ENCODE measurements at places on chromosomes 2 and 18.

- no peak for DNase-seq
Observed at GRCh38 chr2:234136461-234136860, 86.0 kb downstream of the SPP2 start.

DNA sequence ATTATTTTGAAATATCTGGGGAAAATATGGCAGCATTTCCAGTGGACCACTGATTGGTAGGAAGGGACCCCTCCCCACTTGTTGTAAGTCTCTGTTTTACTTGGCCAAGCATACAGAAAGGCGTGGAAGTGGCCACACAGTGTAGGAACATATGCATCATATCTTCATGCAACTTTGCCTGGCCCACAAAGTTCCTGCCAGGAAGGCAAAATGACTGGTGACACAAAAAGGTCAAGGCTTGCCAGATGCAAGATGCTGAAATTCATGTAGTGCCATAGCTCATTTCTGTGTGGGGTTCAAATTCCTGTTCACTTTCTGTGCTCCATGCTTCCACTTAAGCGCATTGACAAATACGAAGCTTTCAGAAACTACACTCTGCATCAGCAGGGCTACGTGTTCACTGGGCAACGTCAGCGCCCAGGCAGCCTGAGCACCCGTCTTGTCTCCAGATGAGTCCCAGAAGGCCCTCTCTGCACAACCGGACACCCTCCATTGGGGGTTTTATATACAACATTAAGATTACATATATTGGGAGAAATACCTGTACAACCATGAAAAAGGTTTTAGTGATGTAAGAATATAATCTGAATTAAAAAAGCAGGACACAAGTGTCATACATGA is 3.6 kb downstream of the DYNC2LI1 start:
- DNase-seq: no peak

GRCh38 chr2:127191331-127192219 is 28.5 kb downstream of the CYP27C1 start:
- no peak for DNase-seq

DNA sequence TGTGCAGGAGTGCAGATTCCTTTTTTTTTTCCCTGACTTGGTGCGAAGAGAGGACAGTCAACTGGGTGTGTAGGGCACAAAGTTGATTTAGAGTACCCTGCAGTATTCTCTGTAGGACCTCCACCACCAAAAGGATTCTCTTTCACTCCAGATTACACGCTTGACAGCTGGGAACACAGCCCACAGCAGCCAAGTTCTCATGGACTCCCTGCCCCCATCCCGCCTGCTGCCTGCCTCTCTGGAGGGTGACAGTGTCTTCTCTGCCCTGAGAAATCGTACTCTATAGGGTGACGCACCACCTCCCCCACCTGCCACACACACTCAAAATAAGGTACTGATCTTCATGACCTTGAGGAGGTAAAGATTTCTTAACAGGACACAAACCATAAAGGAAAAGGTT is 26.6 kb upstream of the IHH start:
- DNase-seq: no peak

DNA sequence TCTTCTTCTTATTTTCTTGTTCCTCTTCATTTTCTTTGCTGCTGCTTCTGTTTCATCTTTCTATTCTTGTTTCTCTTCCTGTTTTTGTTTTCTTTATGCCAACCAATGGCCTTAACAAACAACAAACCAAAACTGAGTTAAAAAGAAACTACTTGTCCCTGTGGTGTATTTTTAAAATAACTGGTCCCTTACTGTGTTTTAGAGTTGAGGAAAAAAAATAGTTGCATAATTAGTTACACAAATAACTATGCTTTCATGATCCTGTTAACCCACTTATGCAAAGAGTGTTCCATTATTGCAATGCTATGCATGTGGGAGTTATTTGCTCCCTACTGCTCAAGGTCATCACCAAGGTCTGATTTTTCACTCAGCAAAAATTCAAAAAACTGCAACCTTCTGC is 39.5 kb upstream of the IMP4 start:
- no peak for DNase-seq

DNA sequence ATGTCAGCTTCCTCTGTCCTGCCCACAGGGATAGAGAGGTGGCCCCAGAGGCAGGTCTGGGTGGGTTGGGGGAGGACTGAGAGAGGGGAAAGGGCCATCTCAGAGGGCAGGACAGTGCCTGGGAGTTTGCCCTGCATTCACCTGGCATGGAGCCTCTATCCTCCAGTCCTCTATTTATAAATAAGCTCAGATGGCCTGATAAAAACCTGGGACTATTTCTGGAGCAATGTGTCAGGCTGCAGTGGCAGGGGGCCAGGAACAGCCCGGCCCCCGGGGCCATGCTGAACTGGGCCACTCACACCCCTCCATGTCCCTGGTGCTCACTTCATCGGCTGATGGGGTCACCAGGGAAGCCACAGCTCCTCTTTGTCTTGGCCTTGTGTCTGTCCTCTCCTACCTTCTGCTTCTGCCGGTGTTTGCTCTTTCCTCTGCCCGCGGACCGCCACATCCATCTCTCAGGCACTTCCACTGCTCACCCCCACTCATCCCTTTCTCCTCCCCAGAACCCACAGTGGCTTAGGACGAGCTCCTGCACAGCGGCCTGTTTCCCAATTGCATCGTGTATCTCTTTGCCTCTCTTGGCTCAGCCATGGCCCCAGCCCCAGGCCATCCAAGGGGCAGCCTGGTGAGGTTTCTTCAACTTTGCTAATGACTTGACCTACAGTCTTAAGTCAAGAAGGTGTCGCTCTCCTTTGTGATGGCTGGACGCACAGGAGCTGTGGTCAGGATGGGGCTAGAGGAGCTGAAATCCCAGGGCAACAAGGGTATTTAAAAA is 38.8 kb downstream of the SCTR start:
- no peak for DNase-seq

GRCh38 chr2:218086478-218086877 is 17.4 kb downstream of the RUFY4 start:
- no peak for DNase-seq

GRCh38 chr18:58348951-58349350 is 279.9 kb downstream of the ALPK2 start:
- DNase-seq: no peak

DNA sequence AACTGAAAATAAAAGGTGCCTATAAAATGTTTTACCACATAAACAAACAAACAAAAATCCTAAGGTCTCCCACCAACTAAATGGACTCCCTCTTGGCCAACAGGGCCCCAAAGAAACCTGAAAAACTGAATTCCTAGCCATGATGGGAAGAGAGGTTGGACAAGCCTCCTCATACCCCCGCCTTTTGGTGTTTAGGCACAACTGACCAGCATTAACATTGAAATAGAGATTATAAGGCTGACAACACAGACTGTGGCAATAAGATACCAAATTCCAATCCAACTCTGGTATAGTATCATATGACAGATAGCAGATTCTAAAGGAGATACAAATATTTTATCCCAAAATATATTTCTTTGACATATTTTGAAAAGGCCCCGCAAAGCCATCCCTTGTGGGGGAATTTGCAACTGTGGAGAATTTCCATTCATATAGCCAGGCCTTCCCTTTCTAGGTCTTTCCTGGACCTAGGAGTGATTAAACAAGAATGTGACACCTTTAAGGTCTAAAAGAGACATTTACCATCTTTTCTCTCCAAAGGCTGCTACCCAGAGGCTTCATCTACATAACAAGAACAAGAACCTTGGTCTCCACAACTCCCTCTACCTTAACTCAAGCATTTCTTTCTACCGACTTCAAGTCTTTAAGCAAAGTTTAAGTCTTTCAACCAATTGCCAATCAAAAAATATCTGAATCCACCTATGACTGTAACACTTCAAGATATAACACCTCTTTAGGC is 80.0 kb downstream of the CHN1 start:
- DNase-seq: no peak

DNA sequence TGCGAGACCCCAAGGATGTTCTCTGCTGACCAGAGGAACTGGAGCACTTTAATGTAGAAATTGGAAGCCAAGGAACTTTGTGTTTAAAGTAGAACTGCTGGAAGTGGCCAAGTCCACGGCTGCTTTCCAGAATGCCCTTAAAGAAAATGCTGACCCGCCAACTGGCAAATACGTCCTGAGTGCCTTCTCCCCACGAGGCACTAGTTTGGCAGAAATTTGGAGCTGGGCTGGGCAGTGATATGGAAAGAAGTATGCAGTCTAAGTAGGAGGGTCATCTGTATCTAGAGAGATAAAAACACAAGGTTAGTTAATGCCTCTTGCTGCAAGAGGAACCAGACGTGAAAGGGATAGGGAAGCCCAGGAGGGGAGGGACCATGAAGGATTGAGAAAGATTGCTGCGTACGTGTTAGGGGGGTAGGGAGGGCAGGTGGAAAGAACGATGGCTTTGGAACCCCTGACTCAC is 59.3 kb upstream of the RFX8 start:
- DNase-seq: no peak

DNA sequence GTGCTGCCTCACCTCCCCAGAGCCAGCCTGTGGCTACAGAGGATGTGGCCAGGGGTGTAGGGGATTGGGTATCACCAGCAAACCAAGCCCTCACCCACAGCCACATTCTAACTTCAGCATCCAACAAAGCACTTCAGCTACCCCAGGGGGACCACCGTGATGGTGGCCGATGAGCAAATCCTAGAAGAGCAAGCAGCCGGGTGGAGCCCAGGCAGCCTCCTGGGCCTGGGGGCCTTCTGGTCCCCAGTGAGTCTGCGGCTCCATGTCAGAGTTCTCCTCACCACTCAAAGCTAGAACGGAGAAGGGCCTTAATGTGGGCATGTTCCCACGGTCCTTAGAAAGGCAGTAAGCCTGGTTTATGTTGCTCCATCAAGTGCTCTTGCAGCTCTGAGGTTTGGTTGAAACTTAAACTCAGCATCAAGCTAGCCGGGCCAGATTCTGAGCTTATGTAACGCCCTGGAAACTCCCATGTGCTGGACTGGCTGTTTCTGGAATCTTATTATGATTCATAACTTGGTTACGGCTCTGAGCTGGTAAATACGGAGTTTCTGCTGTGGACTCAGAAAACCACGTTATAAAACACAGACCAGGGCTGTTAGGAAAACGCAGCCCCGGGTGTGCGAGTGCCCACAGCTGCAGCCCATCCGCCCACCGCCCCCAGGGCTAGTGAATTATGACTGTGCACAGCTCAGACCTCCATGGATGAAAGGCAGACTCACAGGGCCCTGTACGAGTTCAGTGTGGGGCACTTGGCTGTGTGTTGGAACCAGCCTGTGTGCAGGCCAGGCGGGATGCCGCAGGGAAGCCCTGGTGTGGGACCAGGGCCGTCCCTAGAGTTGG is 99.8 kb downstream of the SEPTIN10 start:
- DNase-seq: peak; percentile 91

GRCh38 chr2:121480826-121481225 is 49.9 kb upstream of the RNU4ATAC start:
- DNase-seq: peak; percentile 84

GRCh38 chr2:20618468-20618885 is 32.4 kb downstream of the HS1BP3 start:
- DNase-seq: no peak

- no peak for DNase-seq
Observed at GRCh38 chr18:65620076-65620696, 130.6 kb upstream of the CDH7 start.

DNA sequence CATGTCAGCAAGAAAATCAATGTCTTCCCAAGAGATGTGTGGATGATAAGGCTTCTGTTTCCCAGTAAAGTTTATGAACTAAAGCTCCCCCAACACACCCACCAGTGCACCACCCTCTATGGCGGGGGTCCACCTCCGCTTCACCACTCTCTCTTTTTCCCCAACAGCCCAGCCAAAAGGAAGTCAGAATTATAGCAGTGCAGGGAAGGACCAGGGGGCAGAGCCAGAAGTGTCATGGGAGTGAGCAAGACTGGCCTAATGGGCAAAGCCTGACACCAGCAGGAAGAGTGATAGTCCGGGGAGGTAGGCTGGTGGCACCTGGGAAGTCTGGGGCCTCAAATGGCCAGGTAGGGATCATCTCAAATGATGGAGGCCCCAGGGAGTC is 167.7 kb downstream of the ZFP36L2 start:
- DNase-seq: no peak

DNA sequence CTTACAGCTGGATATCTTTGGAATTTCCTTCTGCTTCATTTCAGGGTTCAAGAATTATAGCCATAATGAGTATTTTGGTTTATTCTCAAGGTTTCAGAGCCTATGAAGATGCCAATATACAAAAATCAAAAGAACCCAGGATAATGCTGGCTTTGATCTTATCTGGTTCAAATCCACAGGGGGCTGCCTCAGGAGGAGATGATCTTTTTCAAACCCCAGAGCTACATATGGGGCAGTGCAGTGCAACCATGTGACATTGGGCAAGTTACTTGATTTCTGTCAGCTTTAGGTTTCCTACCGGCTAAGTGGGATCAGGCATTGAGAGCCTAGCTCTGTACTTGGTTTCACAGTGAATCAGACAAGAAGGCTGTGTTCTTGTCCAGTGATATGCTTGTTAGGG is 23.0 kb upstream of the LYPD6B start:
- no peak for DNase-seq

DNA sequence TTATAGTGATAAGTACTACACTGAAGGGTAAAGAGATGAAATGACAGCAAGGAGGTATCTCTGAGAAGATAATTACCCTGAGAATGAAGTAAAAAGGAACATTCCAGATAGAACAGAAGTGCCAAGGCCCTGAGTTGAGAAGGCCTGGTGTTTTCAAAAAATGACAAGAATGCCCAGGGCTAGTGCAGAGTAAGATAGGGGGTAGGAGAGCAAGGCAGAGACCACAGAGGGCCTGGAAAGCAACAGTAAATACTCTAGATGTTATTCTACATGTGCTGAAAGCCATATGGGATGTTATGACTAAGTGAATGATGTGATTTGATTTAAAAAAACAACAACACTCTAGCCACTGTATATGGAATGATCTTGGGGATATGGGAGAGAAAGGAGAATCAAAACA is 52.3 kb downstream of the BAZ2B start:
- peak; percentile 74 for DNase-seq

- no peak for DNase-seq
Observed at GRCh38 chr18:31591628-31592027, at the start of gene TTR. Gene TTR, plus strand, starts transcription at chr18:31591877. Its CDS starts 26 bp downstream, at chr18:31591903.

DNA sequence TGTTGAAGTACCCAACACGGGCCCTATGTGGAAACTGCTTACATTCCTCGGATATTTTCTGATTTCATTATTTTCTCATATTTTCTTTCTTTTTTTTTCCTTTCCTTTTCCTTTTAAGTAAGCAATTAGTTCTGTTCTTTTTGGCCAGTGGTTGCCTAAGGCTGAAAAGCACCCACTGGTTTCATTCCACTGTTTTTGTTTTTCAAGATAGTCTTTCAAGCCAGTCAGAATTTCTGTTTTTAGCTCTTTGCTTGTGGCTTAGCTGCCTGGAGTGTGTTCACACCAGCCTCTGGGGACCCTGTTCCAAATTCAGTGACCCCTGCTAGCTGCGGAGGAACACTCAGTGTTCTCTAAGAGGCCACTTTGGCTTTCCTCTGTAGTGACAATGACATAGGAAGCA is 73.6 kb downstream of the NRP2 start:
- peak; percentile 71 for DNase-seq

DNA sequence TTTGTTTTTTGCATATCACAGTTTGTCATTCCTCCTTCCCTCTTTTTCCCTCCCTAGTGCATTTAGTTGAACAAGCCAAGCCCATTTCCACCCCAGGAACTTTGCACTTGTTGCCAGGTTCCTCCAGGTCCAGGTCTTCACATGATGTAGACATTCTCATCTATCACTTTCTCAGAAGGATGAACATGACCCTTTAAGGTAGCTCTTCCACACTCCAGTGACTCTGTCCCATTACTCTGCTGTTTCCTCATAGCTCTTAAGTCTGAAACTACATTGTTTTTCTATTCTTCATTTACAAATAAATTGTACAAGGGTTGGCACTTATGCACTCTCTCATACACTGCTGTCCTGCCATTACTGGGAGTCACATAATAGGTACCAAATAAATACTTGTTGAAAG is 6.1 kb downstream of the KYNU start:
- no peak for DNase-seq

Measured in EH (cell line).